ENCODE measurements at places on chromosomes 7 and 10.
A peak's percentile ranks its signal among the peaks of the same experiment; 100 is the strongest.

DNA sequence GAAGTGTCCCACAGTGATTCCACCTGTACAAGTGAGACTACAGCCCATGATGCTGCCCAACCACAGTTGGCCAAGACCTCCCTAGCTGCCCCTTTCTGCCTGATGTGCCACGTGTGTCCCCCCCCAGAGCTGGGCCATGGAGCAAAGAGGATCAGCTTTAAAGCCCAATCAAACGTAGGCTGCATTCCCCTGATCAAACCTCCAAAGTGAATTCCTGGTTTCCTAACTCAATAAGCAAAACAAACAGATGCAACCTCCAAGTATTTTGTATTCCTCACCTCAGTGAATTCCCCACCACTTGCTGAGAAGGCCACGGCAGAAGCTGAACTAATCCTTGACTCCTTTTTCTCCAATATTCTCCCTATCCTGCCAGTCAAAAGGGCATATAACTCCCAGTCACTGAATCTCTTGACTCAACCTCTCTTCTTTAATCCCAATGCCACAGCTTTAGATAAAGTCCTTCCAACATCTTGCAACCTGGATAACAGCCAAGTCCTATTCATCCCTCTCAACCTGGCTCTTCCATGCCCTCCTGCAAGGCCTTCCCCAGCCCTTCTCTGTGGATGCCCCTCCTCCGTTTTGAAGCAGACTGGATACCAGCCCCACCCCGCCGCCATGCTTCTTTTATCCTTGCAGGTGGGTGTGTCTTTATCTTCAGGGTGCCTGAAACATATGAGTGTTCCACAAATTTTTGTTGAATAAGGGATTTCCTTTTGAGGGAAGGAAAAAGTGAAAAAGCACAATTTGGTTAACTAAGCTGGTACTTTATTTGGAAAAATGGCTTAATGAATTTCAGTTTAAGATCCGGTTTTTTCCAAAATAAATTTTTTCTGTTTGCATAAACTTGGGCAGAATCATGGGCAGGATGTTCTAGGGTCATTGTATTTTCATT lies 285.2 kb upstream of the MKLN1 start:
- H3K27ac ChIP-seq: no peak overlapping the region
- DNase-seq: no peak
- H3K27me3 ChIP-seq: no peaks in the 10 kb centered on the region
- H3K4me1 ChIP-seq: no peaks in the 10 kb centered on the region

- peak; percentile 40 for DNase-seq
- no peaks in the 10 kb centered on the region for H3K36me3 ChIP-seq
- H3K27me3 ChIP-seq: no peaks in the 10 kb centered on the region
- no peak overlapping the region for H3K4me3 ChIP-seq
- no peak overlapping the region for H3K27ac ChIP-seq
These were observed 400.3 kb upstream of the ADARB2 start for GRCh38 chr10:2137549-2138174.

GRCh38 chr7:25858525-25859411 lies 293.2 kb upstream of the NFE2L3 start:
- DNase-seq: no peak
- H3K36me3 ChIP-seq: no peaks in the 10 kb centered on the region
- H3K27ac ChIP-seq: no peak overlapping the region
- H3K4me1 ChIP-seq: no peaks in the 10 kb centered on the region

DNA sequence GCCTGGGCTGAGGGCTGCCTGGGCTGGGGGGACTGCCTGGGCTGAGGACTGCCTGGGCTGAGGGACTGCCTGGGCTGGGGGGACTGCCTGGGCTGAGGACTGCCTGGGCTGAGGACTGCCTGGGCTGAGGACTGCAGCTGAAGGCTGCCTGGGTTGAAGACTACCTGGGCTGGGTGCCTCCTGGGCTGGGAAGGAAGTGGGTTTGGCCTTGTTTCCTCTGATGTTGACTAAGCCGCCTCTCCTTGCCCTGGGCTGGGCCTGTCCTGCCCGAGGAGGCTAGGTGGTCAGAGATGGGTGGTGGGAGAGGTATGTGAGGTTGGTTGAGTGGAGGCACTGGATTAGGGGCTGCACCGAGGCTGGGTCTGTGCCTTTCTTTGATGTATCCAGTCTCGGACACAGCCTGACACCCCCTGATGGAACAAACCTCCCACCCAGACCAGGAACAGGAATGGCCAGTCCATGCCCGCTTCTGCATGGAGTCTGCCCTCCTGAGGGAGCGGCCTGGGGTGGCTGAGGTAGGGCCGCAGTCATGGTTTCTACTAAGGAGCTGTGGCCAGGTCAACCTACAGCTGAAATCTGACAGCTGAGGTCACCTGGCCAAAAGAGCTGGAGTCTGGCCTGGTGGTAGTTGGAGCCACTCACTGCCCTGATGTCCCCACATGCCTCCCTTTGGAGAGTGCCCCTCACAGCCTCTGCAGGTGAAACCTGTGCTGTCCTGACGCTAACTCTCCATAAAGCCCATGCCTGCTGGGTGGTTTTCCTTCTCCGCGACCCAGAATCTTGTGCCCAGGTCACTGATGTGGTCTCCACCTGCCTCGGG lies 22.3 kb downstream of the SCART1 start:
- H3K36me3 ChIP-seq: no peaks in the 10 kb centered on the region
- no peaks in the 10 kb centered on the region for H3K4me1 ChIP-seq
- H3K27ac ChIP-seq: no peak overlapping the region

DNA sequence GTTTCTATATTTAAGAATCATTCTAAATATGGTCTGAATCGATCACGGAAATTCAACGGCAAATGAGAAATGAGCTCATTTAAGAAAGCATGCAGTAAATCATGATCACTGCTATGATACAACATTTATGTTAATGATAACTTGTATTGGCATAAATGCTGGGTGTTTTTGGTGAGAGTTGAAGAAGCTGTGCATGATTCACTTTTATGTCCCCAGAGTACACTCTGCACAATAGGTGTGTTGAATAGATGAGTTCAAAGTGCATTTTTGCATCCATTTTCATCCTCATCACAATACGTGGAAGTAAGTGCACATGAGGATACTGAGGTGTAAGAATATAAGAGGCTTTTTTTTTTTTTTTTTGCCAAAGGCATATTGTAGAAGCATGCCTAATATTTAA lies 169.3 kb downstream of the PPP1R17 start:
- no peaks in the 10 kb centered on the region for H3K36me3 ChIP-seq
- no peak overlapping the region for H3K4me3 ChIP-seq
- H3K27ac ChIP-seq: no peak overlapping the region
- no peaks in the 10 kb centered on the region for H3K27me3 ChIP-seq
- H3K4me1 ChIP-seq: no peaks in the 10 kb centered on the region

DNA sequence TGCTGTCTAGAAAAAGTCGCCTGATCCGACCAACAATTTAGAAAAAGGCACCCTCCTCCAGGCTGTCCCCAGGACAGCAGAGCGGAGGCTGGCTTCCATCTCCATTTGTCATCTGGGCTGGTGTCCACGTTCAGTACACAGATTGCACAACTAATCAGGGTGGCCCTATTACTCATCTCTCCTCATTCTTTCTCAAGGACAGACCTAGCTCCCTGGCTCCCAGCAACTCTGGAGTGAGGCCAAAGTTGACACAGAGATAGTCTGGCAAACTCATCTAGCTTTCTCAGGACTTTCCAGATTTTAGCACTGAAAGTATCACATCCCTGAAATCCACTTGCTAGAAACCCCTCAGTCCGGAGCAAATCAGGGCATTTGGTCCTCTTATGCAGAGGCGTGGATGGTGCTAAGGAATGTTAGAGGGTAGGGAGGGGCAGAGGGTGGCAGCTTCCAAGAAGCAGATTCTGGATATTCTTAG lies 75.1 kb downstream of the DNAH11 start:
- peak; percentile 83 for DNase-seq
- H3K4me3 ChIP-seq: no peak overlapping the region
- H3K36me3 ChIP-seq: no peaks in the 10 kb centered on the region
- H3K27ac ChIP-seq: peak overlapping the region; percentile 94
- no peaks in the 10 kb centered on the region for H3K27me3 ChIP-seq

DNA sequence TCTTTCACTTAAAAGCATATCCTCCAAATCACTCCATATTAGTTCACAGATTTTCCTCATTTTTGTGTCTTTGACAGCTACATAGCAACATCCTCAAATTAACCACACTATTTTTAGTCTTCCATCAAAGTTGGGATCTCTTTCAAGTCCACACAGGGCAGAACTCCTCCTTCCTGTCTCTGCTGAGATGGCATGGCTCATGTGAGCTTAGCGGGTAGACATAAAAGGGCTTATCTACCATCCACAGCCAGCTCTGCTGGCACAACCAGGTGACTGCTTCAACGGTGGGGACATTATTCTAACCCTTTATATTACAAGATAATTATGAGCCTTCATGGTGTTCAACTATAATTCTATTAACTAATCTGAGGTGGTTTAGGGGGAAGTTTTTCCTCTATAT lies 35.5 kb downstream of the ICA1 start:
- H3K27ac ChIP-seq: no peak overlapping the region
- H3K4me3 ChIP-seq: no peak overlapping the region
- H3K4me1 ChIP-seq: no peaks in the 10 kb centered on the region
- H3K36me3 ChIP-seq: no peaks in the 10 kb centered on the region
- no peaks in the 10 kb centered on the region for H3K27me3 ChIP-seq

- H3K4me1 ChIP-seq: no peaks in the 10 kb centered on the region
- no peaks in the 10 kb centered on the region for H3K36me3 ChIP-seq
- no peak for DNase-seq
- H3K27ac ChIP-seq: no peak overlapping the region
These were observed 208.4 kb downstream of the ACTR3B start for GRCh38 chr7:152967958-152968357.

- H3K4me1 ChIP-seq: no peaks in the 10 kb centered on the region
- DNase-seq: no peak
- no peaks in the 10 kb centered on the region for H3K36me3 ChIP-seq
- H3K27me3 ChIP-seq: no peaks in the 10 kb centered on the region
- H3K4me3 ChIP-seq: no peak overlapping the region
- H3K27ac ChIP-seq: no peak overlapping the region
These were observed 163.1 kb upstream of the NPVF start for GRCh38 chr7:25391295-25391861.

DNA sequence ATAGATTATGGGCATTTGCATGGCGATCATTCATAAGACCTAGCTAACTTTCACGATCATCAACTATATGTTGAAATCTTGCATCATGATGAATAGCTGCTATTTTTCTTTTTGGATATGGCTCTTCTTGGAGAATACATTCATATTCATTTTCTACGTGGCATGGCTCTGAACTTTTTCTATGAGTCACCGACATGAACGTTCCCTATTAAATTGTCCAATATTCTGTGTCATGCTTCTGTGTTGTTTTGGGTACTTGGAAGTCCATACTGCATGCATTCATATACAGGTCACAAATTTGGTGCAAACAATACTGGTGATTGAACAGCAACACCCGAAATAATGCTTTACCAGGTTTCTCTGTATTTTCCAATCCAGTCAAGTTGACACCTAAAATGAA lies 37.9 kb upstream of the ANKRD1 start:
- no peaks in the 10 kb centered on the region for H3K27me3 ChIP-seq
- H3K36me3 ChIP-seq: no peaks in the 10 kb centered on the region
- no peak overlapping the region for H3K4me3 ChIP-seq
- H3K4me1 ChIP-seq: peaks cover 11% of the 10 kb centered on the region

DNA sequence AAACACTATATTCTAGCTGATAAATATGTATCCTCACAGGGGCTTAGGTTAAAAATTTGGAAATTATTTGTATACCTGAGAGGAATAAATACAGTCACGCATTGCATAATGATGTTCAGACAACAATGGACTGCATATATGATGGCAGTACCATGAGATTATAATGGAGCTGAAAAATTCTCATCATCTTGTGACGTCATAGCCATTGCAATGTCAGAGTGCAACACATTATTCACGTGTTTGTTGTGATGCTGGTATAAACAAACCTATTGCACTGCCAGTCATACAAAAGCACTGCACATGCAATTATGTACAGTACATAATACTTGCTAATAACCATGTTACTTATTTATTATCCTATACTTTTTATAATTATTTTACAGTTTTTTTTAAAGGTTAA lies 31.4 kb downstream of the STEAP1B start:
- no peaks in the 10 kb centered on the region for H3K4me1 ChIP-seq
- no peak overlapping the region for H3K27ac ChIP-seq
- H3K36me3 ChIP-seq: no peaks in the 10 kb centered on the region
- no peak overlapping the region for H3K4me3 ChIP-seq

- no peak overlapping the region for H3K4me3 ChIP-seq
- H3K27me3 ChIP-seq: no peaks in the 10 kb centered on the region
- no peaks in the 10 kb centered on the region for H3K4me1 ChIP-seq
- peaks cover 9% of the 10 kb centered on the region for H3K36me3 ChIP-seq
- no peak for DNase-seq
These were observed 13.2 kb downstream of the LDB1 start for GRCh38 chr10:102106998-102107397.

DNA sequence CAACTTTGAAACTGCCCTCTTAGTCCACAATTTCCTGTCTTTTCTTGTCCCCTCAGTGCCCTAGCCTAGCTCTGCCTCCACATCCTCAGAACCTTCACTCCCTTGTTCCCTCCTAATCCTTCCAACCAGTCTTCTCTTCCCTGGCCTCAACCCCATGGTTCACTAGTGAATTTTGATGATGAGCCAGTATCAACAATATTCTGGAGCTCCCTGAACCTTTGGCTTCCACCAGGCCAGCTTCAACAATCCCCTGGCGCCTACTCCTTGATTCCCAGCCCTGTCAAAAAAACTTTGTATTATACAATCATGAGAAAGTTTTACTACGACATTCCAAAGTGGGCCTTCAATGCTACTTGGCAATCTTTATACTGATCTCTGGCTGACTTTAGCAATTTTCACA lies 116.5 kb downstream of the LMBR1 start:
- no peak overlapping the region for H3K27ac ChIP-seq
- no peak for DNase-seq
- H3K4me1 ChIP-seq: no peaks in the 10 kb centered on the region
- H3K36me3 ChIP-seq: no peaks in the 10 kb centered on the region
- H3K4me3 ChIP-seq: no peak overlapping the region

- no peak overlapping the region for H3K4me3 ChIP-seq
- H3K27ac ChIP-seq: no peak overlapping the region
- H3K4me1 ChIP-seq: peaks cover 3% of the 10 kb centered on the region
- peak; percentile 69 for DNase-seq
These were observed 116.1 kb downstream of the TPST1 start for GRCh38 chr7:66321283-66321682.

- H3K4me3 ChIP-seq: no peak overlapping the region
- H3K4me1 ChIP-seq: no peaks in the 10 kb centered on the region
- no peak overlapping the region for H3K27ac ChIP-seq
- no peak for DNase-seq
These were observed 13.1 kb upstream of the IMPDH1 start for GRCh38 chr7:128422842-128423241.

DNA sequence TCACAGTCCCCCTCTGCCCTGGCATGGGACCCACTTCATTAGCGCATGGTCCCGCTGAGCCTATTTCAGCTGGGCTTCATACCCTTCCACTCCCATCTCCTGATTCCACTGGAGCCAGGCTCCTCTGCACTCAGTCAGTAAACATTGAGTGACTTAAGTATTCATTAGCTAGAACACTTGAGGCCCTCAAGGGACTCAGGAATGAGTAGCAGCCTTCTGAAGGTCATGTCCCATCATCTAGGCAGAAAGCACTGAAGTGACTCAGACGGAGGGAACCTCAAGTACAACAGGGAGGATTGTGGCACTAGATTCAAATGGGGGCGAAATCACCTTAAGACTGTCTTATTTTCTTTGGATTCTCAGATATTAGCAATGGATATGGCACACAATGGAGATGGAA lies 186.6 kb upstream of the INHBA start:
- no peaks in the 10 kb centered on the region for H3K27me3 ChIP-seq
- DNase-seq: no peak
- no peaks in the 10 kb centered on the region for H3K36me3 ChIP-seq
- H3K4me1 ChIP-seq: no peaks in the 10 kb centered on the region
